ENCODE measurements at places on chromosomes 2 and 18.
A peak's percentile ranks its signal among the peaks of the same experiment; 100 is the strongest.

- DNase-seq = no peak
Observed at GRCh38 chr2:132984731-132985130, 314.7 kb upstream of the LYPD1 start.

DNA sequence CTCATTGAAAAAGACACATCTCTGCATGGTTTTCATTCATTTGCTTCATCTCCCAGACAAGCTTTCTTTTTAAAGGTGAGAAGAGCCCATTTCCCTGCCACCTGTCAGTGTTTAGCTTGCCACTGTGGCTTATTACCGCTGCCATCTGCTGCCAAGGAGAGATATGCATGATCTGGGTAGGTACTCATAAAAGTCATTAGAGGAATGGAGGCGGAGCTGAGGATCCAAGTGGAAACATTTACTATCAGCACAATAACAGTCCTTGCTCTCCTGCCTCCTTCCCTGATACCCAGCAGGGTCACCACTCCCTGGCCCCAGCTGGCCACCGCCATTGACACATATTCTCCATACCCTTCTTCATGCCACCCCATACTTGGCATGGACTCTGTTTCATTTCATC is 390.4 kb downstream of the TSN start:
- no peak for DNase-seq

- no peak for DNase-seq
Observed at GRCh38 chr2:205527801-205528200, 154.5 kb upstream of the NRP2 start.

GRCh38 chr18:58535340-58536201 is 93.3 kb downstream of the ALPK2 start:
- no peak for DNase-seq

- DNase-seq = no peak
Observed at GRCh38 chr2:12769492-12770105, 52.9 kb downstream of the TRIB2 start.

DNA sequence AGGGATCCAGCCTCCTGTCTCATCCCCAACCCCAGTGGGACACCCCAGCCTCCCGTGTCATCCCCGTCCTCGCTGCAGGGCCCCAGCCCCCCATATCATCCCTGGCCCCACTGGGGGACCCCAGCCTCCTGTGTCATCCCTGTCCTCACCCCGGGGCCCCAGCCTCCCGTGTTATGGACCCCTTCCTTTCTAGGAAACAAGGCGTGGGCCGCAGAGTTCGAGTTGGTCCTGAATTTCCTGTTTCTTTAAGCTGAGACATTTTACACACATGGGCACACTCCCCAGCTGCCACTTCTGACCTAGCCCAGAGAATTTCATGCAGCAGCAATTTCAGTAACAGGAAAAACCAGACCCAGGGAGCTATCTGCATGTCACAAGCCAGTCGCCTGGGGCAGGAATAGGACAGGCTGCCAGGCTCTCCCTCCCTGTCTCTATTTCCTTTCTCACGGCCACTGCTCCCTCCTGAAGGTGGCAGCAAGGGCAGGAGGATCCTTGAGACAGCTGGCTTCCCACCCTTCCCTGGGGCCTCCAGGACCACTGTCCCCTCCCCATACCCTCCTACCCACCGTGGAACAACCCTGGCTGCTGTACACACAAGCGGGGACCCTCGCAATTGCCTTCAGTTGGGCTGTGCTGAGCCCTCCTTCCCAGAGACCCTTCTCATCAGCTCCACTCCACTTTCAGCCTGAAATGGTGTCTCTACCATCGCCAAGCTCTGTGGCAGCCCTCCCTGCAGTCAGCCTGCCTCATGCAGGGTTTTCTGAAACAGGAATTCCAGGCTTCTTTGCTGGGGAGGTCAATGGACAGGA is 141.9 kb upstream of the ID2 start:
- no peak for DNase-seq

GRCh38 chr2:172093416-172094293 is 8.3 kb downstream of the DLX1 start:
- no peak for DNase-seq

DNA sequence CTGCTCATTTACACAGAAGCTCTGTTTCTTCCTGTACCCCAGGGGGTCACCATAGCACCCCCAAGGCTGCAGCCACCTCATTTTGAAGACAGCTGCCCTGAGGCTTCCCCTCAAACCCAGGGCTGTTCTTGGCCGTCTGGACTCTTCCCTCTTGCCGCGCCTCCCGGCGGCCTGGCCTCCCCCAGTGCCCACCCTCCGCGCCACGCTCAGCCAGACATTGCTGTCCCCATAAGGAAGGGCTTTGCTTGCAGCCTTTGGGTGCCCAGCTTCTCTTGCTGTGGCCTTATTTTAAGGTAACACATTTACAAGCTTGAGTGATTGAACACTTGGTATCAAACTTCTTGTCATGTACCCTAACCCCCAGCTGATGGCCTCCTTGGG is 79.0 kb downstream of the STPG4 start:
- no peak for DNase-seq

GRCh38 chr2:119760237-119760955 is 674 bp downstream of the PTPN4 start:
- peak; percentile 37 for DNase-seq

DNA sequence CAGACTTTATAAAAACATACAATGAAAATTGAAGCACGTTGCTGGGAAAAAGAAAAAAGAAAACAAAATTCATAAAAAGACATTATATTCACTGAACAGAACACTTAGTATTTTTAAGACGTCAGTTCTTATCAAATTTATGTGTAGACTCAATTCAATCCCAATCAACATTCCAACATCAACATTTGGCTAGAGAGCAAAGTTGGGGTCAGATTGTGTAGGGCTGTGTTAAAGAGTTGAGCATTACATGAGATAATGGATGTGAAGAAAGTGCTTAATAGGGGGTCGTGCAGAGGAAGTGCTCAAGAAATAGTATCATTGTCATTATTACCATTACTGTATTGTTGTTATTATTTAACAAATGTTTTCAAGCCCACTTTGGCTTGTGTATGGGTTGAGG is 154.1 kb upstream of the TNP1 start:
- no peak for DNase-seq

DNA sequence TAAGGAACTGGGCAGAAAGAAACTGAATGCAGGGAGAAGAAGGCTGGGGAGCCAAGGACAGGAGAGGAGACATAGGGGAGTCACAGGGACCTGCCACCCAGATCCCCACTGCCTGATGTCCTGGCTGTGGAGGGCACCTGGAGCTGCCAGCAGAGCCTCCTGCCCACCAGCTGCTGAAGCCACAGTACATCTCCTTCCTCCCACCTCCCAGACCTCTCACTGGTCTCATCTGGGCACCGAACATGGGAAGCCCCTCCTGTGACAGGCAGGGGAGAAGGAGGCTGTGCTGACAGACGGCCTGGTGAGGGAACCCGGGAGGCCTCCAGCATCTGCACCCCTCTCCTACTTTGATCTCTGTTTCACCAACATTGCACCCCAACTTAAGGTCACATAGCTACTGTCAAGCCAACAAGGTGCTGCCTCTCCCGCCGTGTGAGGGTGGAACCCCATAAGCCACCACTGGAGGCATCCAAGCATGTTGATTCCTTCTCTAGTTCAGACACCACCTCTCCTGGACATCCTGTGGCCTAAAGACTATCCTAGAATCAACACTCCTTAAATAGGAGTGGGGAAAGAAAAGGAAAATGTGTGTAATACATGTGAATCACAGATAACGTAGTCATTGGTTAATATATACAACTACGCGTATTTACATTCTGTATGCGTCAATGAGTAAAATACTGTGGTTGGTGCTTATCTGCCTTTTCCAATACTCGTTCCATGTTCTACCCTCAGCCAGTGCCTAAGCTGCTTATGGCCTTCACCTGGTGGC is 3.5 kb upstream of the RNPEPL1 start:
- DNase-seq = no peak

GRCh38 chr2:169828141-169828811 is 1.0 kb downstream of the UBR3 start:
- DNase-seq = peak; percentile 73

DNA sequence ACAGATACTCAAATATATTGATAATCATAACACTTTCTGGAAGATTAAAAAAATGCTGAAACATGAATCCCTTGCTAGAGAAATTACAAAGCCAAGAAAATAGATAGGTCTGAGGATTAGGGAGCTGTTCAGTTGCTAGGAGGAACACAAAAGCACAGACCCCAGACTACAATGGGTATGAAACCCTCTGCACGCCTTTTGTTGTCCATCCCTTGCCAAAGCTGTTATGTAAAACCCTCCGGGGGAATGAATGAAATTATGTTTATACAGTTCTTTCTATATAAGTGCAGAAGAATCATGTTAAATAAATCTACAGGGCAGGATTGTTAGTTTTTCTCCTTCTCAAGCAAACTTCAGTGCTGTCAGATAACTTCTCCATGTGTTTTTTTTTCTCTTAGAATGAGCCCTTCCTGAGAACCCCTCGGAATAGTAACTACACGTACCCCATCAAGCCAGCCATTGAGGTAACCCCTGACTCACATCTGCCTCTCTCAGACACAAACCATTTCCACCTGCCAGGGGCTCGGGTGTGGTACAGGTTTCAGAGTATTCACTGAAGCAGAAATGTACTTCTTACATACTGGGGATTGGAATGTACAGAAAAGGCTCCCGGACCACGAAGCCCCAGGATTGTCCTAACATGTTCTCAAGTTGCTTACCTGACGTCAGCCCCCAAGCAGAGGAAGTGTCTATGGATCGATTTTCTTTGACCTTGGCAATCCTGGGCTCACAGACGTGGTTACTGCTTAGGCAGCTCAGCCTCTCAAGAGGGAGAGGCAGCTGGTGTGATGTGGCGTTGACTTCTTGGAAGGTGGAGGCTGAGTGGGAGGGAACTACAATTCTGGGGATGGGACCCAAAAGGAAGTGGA is 118.0 kb downstream of the PLB1 start:
- no peak for DNase-seq

GRCh38 chr2:42060718-42061619 is 13.1 kb downstream of the PKDCC start:
- no peak for DNase-seq

DNA sequence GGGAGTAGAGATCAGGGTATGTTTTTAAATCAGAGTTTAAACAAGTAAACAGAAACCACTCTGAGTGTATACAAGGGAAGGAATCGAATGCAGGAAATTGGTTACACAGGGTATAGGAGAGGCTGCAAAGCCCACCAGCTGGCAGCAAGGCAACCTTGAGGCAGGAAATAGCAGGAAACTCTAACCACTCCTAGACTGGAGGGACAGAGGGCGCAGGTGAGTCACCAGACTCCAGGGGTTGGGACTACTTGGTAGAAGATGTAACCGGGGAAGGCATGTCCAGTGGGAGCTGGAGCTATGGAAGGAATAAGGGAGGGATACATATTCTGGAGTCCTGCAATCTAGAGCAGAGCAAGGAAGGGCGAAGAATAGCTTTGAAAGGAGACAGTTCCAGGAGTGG is 152.3 kb downstream of the MEIS1 start:
- peak; percentile 78 for DNase-seq

GRCh38 chr2:137969418-137969765 is 5.1 kb downstream of the HNMT start:
- DNase-seq = no peak
